Urinary bladder (tissue), 4 donors: ENCODE measurements at places on chromosomes 6 and 20. TPM values are rescaled to one million over a fixed set of nuclear protein-coding genes. Genes with fewer than 3 reads are reported as not detected.

Gene TAF11
- 36.4 TPM for polyA plus RNA-seq

Gene DSP
- 4.3 TPM for polyA plus RNA-seq

Gene RIPOR3
- polyA plus RNA-seq, result 15.0 TPM

Gene PHF20
- 30.5 TPM for polyA plus RNA-seq

Gene SEMG1
- not detected for polyA plus RNA-seq

Gene TRIM40
- not detected for polyA plus RNA-seq

Gene C20orf202
- 0.09 TPM for polyA plus RNA-seq

DNA sequence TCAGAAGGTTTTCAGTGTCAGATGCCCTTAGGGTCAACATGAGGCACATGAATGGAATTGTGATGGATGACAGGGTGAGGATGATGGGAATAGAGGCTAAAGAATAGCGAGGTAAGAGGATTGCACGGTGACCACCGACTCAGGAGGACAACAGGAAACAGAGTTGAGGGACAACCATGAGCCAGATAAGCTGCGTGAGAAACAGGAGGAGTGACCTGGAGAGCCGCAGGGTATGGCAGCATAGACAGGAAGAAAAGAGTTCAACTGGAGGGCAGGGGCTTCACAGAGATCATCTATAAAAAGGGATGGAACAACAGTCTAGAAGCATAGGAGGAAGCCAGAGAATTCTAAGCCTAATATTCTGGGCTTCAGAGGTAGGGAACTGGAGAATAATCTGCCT is 84.7 kb upstream of the ENPP5 start:
- no peak for DNase-seq

DNA sequence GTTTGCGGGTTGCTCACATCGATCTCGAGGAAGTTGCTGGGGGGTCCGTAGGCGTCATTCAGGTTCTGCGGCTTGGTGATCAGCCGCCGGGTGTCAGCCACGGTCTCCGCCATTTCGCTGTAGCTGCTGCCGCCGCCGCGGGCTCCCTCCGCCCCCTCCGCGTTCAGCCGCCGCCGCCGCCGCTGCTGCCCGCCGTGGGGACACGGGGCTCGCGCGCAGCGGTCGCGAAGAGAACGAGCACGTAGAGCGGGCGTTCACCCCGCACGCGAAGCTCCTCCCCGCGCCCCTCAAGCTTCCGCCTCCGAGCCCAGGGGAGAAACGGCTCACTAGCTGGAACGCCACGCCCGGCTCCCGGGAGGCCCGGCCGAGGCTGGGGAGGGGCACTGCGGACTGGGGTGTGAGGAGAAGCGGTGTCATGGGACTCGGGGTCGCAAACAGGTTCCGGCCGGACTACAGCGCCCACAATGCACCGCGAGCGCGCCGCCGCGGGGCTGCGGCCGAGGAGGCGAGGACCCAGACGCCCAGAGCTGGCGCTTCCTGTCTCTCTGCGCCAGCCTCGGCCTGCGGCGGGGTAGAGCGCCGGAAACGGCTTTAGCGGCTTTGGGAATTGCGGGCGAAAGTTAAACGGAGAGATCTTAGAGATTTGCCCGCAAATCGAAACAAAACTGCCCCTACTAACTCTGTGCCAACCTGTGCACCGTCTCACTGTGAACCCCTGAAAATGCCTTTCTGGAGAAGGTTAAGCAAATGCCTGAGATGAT is at the start of gene SNX3:
Gene SNX3 (minus strand): TSS at position 232 of the 761 bp plus-strand sequence. CDS start 119 bp downstream, at position 113.
- DNase-seq, result peak; percentile 84

- DNase-seq, result no peak
Measured at GRCh38 chr20:37501940-37502339, 19.1 kb upstream of the NNAT start.

DNA sequence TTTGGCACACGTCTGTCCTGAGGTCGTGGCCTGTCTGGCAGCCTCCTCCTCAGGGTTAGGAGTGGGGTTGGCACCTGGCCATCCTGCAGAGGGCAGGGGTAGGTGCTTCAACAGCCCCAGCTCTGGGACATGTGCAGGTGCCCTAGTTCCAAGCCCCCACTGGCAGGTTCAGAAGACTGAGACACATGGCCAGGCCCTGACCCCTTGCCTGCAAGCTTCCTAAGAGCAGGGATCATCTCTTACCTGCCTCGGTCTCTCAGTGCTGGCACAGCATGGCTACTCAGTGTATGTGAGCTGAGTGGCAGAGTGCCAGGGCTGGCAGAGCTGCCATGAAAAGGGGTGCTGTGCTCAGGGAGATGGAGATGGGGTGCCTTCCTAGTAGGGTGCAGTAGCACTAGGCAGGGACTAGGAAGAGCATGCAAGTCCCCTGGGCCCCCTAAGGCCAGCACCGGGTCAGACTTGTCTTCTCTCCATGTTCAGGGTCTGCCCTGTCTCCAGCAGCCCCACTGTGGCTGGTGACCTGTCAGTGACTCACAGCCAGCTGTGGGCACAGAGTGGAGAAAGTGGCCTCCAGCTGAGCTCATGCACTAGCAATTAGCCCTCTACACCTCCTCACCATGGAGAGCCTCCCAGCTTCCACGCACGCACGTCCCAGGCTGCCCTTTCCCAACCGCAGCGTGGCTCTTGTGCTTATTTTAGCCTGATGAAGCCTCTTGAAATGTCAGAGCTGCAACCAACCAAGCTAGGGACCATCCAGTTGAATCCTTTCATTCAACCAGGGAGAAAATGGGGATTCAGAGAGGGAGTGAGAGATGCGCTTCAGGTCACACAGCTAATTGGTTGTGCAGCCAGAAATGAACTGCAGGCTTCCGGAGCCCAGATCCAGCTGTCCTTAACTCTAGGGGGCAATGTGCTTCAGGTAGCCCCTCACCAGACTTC is 116.6 kb downstream of the MRPL14 start:
- no peak for DNase-seq

- no peak for DNase-seq
Measured at GRCh38 chr6:36202101-36202500, 5.6 kb downstream of the BRPF3 start.

DNA sequence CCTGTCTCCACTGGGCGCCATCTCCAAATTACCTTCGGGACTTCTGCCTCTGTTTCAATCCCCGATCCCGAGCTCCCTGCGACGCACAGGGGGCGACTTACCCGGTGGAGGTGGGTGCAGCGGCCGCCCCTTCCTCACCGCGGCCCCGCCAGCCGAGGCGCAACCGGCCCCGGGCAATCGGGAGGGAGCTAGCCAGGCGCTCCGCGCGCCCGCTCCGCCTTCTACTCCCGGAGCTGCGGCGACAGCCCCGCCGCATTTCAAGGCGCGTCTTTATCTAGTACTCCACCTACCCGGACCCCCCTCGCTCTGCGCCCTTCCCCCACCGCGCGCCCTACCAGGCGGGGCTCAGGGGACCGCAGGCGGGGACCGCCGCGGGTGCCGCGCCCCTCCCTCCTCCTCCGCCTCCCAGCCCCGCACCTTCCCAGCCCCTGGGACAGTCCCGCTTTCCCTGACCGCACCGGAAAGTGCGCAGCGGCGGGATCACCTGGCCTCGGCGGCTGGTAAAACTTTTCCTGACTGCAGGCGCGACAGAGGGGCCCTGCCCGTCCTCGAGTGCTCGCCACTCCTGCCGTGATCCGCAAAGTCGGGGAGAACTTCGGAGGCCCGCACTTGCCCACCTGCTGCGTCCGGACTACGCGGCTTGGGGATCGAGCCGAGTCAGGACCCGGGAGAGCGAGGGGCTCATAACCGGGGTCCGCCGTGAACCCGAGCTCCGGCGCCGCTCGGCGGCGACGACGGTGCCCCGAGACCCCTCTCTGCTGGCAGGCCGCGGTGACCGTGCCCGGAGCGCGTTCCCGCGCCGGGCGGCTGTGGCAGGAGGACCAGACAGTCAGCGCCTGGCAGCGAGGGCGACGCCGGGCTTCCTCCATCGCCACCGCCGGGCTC is 8.0 kb upstream of the NKX2-2 start:
- DNase-seq, result no peak

DNA sequence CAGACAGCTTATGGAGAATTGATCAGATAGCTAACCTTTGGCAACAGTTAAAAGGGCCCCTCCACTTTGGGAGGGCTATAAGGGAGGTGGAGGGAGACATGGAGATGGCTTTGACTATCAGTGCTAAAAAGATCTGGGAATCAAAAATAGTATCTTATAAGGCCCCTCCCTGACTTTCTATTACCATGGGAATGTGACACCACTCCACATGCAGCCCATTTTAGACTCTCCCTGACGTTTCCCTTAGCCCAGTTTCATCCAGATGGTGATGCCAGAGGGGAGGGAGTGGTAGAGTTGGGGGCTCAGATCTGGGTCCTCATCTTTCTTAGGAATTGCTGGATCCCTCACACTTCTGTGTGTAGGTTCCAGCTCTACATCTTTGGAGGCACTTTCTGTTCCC is 200.0 kb upstream of the DTNBP1 start:
- DNase-seq, result no peak

DNA sequence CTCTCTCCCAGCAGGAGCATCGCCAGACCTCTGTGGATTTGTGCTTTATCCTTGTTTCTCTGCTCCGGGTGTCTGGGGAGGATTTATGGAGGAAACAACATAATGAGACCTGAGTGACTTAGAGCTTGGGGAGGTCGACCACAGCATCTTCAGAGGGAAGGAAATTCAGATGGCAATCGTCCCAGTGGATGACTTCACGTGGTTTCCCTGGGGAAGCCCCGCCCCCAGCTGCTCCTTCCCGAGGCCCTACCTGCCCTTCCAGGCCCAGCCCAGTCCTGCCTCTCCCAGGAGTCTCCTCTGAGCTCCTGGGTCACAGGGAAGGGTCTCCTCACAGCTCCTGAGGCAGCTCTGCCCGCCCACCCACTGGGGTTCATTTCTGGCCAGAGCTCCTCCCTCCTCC is 430.3 kb upstream of the SULF2 start:
- no peak for DNase-seq

GRCh38 chr6:130598021-130598989 is 228.9 kb upstream of the SMLR1 start:
- DNase-seq, result no peak

DNA sequence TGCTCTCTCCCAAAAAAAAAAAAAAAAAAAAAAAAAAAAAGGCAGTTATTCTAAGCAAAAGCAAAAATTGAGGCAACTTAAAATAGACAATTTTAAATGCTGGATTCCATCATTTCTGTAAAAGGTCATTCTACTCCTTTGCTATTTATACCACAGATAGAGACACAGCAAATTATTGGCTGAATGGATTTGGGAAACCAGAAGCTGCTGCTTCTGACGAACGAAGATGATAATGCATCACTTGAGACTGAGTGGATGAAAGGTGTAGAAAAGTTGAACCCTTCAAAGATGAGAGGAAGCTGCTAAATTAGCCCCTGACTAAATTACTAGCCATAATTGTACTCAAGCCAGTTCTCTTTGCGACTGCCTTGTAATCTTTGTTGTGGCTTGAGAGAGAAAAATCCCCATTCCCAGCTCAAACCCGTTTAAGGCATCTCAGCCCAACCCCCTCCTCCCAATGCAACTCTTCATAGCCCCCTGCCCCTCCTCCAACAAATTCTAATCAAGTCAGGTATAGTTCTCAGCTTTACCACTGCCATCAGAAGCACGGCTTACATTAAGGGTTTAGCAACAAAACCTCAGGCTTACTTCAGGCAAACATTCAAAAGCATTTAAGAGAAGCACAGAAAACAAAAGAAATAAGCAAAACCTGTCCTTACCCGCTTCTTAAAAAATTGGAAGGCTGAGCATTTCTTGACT is 1.0 kb downstream of the SGK1 start:
- DNase-seq, result no peak

DNA sequence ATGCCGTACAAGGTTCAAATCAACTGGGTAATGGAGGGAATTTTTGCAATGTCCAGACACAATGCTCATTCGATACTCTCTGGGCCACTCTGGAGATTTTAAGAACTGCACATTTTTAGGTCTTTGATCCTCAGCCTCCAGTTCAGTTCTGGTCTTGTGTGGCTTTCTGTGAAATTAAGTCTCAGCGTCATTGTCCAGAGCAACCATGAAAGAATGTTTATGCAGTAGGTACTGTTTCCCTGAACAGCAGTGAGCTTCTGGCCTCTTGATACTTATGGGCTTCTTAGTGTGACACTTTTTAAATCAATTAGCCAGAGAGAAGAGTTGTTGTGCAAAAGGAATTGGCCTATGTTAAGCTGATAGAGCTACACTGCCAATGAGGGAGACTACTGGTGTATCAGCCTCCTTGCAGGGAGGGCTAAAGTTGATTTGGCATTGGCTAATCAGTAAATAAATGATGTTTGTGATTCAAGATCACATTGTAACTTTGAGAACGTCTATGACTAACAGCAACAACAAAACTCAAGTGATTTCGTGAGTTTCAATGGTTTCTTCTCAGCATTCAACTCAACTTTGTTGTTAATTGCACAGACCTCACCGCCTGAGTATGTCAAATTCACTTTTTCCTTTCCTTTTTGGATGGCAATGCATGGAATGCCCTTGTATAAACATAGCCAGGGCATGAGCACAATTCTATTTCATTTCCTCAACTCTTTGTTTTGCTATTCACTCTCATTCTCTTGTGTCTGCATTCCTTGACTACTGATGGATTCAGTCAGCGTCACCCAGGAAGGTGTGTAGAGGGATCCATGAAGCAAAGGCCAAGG is 85.1 kb downstream of the GJA1 start:
- no peak for DNase-seq

- DNase-seq, result no peak
Measured at GRCh38 chr6:151239603-151240035, at the start of gene AKAP12. AKAP12 (plus strand) TSS chr6:151239967; CDS start chr6:151240563, 596 bp downstream.

GRCh38 chr6:16819752-16820151 is 58.5 kb upstream of the ATXN1 start:
- DNase-seq, result no peak

GRCh38 chr6:83417880-83418663 is 12.8 kb downstream of the ME1 start:
- DNase-seq, result peak; percentile 28

GRCh38 chr6:4664117-4664626 is 112.0 kb upstream of the CDYL start:
- no peak for DNase-seq
